Calu3 (cell line): ENCODE measurements at places on chromosomes 11 and 22.

DNA sequence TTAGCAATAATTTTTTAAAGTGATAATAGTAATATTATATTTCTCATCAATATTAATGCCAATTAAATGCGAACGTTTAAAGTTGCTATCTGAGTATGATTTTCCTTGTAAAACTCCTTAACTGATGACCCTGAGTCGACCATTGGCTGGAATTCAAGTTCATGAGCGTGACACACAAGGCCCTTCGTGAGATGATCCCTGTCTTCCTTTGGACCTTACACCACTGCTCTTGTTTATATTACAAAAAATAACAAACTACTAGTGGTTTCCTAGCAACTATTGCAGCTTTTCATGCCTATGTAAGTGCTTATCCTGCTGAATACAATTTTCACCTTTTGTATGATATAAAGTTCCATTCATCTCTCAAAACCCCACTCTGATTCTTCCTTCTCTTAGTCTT, 752.9 kb downstream of the CNTN5 start:
- peak; percentile 3 for DNase-seq

DNA sequence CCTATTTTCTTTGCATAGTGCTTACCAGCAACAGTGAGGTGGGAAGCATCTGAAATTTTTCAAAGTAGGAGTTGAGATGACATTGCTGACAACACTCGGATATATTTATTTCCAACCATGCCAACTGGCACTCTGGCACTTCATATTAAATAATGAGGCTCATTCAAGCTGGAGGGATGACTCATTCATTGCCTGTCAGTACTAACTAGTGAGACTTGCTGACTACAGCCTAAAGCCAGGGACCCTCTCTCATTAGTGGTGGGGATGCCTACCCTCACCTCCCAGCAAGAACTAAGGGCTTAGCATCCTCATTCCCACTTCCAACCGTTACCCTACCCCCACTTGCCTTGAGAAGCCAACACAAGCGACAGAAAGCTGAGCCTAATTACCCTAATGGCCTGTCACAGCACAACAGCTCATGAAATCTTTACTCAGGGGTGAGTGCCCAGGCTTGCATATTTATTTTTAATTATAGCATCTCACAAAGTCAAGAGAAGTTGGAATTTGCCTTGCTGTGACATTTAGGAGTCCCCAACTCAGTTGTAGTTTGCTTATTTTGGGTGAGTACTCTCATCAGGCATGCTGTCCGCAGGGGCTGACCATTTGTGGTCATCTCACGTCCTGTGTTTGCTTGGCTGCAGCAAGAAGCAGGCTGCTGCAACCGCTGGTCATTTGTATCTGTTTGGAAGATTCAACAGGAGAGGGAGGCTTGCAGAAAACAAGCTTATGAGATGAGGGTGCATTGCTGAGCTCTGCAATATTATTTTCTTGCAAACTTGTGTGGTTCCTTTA, 181.6 kb upstream of the POU2AF2 start:
- DNase-seq: no peak

DNA sequence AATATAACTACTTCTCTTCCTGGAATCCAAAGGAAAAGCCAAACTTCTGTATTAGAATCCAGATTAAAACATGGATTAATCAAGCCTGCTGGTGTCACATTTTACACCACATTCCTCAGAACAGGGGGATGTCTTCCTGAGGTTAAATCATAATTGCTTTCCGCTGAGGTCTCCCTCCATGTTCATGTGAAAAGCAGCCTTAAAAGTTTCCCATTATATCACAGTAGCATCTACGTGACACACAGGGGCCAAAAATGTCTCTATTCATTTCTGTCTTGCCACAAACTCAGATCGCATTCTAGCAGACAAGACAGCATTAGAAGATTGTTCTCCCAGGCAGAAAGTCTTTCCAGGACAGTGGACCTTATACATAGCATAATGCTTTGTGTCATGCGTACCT, 788.7 kb downstream of the OPCML start:
- DNase-seq: no peak

DNA sequence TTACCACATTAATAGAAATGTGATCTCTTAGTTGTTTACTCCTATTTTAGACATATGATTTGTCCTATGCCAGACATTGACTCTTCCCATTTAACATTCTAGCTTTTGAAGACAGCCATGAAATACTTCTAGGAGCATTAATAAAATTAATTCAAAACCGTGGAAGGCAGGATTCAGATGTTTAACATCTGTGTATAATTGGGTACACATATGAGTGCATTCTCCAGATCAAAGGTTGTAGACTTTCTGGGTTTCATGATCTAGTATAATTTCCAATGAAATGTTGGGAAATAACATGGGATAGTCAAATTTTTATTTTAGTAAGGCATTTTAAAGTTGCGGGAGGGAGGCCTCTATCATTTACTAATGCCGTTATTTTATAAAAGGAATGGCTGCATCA, 35.2 kb upstream of the CCDC89 start:
- no peak for DNase-seq

DNA sequence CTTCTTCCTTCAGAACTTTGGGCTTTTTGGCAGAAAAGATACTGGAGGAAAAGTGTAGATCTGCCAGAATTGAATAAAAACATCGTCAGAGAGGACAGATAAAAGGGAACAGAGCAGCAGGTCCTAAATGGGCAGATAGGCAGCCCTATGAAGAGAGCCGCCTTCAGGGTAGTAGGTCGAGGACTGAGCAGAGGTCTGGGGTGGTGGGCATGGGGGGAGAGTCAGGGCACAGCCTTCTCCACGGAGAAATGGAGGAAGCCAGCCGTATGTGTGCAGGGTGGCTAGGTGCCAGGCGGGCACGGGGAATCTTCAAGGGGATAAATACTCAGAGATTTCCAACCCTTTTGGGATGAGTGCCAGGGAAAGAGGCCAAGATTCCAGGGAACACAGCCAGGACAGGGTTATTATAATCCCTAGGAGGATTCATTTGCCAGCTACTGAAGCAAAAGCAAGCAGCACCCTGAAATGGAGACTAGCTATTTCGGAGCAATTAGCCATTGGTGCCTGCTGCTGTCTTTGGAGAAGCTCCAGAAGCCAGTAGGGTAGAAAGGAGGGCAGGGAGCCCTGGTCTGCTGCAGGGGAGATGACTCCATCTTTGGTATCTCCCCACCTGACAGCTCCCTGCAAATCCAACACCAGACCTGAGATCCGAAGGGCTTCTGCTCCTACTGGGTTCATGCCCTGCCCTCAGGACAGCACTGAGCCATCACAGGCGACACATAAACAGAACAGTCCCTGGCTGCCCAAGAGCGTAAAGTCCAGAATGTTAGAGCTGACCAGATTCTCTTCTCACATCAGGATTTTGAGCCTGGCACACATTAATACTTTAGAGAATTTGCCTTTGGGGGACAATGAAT, 174.5 kb upstream of the NTM start:
- no peak for DNase-seq
